MCF 10A (cell line): ENCODE measurements at places on chromosomes 1 and 21. TPM values are rescaled to one million over a fixed set of nuclear protein-coding genes. Genes with fewer than 3 reads are reported as not detected.

The CREB3L4 gene
- total RNA-seq, result 14.7 and 17.6 TPM in 2 replicates

The DLGAP3 gene
- total RNA-seq, result 0.14 and 0.52 TPM in 2 replicates

The IGSF3 gene
- 3.5 and 4.6 TPM in 2 replicates for total RNA-seq

The EPS15 gene
- total RNA-seq, result 48.2 and 48.7 TPM in 2 replicates

DNA sequence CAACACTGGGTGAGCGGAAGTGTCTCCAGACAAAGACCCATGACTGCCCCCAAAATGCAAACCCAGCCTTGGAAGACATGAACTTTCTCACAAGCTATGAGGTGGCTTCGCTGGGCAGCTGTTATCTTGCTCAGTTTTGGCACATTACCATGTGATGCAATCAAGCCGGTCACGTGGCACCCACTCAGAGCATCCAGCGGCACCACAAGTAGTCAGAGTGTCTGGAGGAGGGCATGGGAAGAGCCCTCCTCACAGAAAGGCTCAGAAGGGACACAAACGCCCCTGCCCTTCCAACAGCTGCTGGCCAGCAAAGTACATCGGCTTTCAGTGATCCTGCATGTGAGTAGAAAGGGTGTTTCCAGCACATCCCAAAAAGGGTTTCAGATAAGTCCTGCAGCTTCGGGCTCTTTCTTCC lies 145.5 kb upstream of the IRF2BP2 start:
- peak; percentile 93 for DNase-seq

DNA sequence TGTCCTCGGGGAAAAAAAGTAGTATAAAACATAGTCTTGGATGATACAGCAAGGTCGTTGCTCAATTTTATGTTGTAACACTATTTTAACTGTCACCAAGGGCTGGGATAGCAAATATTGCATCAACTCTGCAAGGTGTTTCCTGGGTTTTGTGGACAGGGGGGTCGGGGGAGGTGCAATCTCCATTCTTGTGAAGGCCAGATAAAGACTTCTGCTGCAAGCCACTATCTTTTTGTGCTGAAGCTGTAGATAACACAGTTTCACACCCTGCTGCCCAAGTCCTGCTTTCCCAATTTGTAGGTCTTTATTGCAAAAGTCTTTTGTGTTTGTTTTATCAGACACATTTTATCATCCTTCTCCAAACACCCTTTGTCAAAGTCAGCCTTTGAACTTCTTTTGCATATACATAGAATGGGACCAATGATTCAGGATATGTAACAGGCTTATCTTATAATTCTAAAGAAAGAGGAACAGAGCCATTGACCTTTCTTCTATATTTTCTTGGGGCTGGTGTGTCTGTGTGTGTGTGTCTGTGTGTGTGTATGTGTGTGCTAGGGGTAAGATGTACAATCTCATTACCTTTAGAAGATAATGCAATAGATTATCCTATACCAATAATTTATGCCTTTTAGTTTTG lies 140.6 kb downstream of the RUNX1 start:
- DNase-seq, result peak; percentile 74

DNA sequence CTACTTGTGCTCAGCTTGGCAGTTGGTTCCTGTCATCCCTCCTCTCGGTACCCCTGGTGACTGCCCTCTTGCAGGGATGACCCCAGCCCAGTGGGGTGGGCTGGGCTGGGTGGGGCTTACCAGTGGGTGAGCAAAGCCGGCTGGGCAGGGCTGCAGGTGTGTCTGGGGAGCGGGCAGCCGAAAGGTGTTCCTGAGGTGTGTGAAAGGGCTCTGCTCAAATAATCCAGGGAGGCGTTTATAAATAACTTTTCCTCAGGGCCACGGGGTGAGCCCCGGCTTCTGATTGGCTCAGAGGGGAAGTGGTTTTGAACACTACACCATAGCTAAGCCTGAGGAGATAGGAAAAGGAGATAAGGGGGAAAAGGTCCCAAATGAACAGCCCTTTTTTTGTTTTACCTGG lies at the start of gene SLC26A9:
Gene SLC26A9 (minus strand): TSS at position 212 of the 400 bp plus-strand sequence. CDS start 7,636 bp downstream, outside the sequence.
- DNase-seq, result no peak

DNA sequence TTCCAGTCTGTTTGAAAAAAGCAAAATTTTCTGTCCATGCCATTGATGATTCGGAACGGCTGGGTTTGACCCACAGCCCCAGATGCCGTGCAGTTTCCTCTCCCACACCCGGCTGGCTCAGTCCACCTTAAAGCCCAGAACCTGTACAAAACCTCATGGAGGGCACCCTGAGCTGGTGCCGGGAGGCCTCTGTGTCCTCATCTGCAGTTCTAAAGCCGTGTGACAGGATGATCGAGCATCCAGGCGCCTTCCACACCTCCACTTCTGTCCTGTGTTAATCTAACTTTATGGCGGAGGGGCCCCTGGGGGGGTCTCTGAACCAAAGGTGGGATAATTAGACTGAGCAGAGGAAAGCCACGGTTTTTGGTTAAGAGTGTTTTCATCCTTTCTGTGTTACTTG lies 49.6 kb downstream of the SLC37A1 start:
- DNase-seq, result no peak

DNA sequence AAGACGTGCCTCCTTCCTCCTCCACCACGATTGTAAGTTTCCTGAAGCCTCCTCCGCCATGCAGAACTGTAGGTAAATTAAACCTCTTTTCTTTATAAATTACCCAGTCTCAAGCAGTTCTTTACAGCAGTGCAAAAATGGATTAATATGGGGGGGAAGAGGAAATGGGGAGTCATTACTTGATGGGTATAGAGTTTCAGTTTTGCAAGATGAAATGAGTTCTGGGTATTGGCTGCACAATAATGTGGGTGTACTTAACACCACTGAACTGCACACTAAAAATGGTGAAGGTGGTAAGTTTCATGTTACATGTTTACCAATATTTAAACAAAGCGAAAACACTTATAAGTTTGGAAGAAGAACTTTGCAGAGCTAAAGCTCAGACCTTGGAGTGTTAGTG lies 24.3 kb upstream of the DISP1 start:
- DNase-seq, result no peak
